ENCODE measurements at places on chromosomes 1 and 21.

GRCh38 chr1:173190101-173190936, 16.8 kb downstream of the TNFSF4 start:
- DNase-seq, result no peak

- DNase-seq, result no peak
Measured at GRCh38 chr1:55155522-55155921, 59.6 kb downstream of the USP24 start.

GRCh38 chr1:207495801-207496792, at the start of gene CR1:
Gene CR1, plus strand, starts transcription at chr1:207496157. Its CDS starts 111 bp downstream, at chr1:207496268.
- no peak for DNase-seq

DNA sequence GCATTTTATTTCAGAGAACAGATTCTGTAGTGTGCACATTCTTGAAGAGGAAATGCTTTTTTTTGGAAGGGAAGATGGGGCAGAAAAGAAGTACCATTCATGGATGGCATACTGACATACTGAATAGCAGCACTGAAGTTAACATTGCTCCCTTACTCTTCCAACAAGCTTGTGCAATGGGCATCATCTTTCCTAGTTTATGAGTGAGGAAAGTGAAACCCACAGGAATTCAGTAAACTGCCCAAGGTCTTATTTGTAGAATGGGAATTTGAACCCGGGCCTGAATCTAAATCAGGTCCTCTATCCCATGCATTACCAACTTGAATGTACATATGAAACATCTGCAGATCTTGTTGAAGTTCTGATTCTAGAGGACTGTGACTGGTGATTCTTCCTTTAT, 215.7 kb upstream of the FGGY start:
- no peak for DNase-seq

DNA sequence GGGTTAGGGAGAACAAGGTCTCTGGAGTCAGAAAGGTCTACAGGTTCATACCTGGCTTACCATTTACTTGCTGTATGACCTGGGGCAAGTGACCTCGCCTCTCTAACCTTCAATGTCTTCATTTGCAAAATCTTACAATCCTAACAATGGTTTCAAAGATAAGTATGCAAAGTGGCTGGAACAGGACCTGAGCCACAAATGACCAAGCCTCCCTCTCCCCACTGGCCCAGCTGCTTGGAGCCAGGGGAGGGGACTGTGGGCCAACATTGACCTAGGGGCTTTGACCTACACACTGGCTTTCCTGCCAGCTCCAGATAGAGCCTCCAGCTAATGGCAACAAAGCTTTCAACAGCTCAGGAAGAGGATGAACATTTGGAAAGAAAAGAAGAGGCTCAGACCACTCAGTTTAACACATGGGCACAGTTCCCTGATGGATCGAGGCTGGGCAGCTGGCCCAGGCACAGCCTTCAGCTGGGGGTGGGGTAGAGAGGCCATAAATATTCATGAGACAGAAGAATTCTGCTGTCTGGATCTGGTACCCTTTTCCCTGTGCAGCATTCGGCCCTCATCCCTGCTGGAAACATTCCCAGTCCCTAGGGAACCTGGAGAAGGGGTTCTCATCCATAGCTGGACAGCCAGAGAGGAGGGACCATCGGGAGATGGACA, 12.9 kb downstream of the PTAFR start:
- no peak for DNase-seq

DNA sequence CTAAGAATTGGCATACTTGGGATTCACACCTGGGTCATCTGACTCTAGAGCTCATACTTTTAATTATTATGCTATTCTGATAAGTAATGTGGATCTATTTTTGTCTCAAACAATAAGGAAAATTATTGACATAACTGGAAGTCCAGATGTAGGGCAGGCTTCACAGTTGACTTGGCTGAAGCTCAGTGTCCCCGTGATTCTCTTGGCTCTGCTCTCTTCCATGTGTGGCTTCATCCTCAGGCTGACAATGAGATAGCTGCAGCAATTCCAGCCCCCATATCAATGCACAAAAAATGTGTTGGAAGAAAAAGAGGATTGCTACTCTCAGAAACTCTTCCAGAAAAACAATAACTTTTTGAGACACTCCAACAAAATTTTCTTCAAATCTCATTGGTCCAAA, 23.8 kb downstream of the HSD11B1 start:
- no peak for DNase-seq

DNA sequence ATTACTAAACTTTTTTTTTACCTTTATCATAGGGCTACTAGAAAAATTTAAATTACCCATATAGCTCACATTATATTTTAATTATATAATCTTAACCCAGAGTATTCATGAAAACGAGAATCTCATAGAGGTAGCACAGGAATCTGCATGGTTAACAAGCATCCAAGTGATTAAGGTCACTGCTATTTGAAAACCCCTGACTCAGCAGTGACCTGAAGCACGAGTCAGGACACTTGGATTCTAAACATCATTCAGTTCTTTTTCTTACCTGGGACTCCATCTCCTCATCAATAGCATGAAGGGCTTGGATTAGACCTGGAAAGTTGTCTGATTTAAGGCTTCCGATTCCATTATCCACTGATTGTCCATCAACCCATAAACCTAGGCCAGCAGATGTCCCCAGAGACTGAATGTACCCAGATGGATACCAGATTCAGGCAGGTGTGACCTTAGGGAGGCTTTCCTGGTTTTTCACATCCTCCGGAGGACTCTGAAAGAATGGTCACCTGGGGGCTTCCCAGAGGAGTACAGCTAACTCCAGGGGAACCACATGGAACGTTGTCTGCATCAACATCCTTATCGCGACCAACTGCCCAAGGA, 174.3 kb downstream of the SETD4 start:
- no peak for DNase-seq

- DNase-seq, result no peak
Measured at GRCh38 chr1:16155537-16156410, at the start of gene EPHA2. Gene EPHA2, minus strand, starts transcription at chr1:16156069. Its CDS starts 137 bp downstream, at chr1:16155932.

DNA sequence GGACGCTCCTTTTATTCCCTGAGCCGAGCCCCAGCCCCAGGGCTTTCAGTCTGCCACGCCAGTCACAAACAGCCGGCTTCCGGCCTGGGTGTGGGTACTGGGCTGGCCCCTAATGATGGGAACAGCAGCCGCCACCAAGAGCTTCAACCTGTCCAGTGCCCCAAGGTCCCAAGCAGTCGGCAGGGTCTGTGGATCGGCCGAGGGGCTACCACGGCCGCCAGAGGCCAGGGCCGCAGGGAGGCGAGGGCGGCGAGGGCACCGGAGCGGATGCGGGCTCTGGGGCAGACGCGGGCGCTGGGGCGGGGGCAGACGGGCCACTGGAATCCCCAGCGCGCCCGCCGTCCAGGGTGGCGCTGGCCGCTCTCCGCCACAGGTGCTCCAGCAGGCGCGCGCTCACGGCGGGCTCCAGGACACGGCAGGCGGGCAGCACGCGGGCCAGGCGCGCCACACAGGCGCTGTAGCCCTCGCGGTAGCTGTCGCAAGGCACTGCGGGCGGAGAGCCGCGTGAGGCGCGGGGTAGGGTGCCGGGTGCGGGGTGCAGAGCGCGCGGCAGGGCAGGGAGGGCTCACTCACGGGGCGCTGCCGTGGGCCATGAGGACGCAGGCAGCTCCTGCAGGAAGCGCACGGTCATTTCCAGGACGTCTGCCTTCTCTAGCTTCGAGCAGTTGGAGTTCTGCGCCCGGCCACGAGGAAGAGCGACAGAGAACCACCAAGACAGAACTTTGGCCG, 887 bp downstream of the HES2 start:
- DNase-seq, result no peak

DNA sequence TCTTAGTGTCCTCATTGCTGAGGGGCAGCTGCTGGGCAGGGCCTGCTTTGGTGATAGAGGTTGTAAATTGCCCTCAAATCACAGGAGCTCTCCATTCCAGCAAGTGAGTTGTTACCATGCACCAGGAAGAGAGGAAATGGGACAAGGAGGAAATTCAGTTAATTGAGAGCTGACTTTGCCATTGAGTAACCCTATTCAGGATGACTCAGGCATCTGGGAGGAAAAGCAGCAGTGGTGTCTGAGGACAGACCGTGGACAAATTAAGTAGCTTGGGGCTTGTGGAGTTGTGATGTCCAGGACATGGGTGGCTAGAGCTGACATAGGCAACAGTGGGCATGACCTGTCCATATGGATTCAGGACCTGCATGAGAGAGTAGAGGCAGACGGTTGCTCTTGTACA, 5.9 kb downstream of the ARHGEF10L start:
- DNase-seq, result no peak

- no peak for DNase-seq
Measured at GRCh38 chr1:14926818-14927575, 226.6 kb upstream of the TMEM51 start.

DNA sequence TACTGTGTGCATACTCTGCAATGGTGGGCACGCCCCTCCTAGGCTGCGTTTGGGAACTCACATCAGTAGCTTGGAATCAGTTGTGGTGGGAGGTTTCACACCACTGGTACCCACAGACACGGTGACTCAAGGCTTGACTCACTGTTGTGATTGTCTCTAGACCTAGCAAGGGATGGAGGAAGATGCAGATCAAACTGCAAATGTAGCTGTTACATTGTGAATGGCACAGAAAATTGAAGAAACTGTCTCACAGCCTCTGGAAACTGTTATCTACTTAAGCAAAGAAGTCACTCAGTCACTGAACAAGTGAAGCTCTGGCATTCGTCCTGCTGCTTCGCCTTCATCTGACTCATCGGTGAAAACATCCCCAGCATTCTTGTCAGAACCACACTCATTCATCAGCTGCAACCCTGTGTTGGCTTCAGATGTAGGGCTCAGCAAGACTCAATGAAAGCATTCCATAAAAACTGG, 59.5 kb downstream of the POFUT2 start:
- DNase-seq, result peak; percentile 81

DNA sequence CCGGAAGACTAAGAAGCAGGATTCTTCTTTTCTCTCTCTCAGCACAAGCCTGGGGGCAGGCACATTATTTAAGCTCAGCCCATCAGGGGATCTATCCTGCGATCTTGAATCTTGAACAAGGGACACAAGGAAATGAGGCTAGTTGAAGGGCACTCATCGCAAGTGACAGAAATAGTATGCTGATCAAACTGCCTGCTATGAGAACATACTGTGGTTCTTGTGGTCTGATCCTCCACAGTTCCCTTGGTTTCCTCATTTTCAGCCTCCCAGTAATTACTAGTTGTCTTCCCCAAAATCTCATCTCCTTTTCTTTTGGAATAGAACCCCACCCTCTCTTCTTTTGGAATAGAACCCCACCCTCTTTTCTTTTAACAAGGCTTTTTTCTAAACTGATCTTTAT, 6.5 kb downstream of the ANKRD45 start:
- no peak for DNase-seq

- no peak for DNase-seq
Measured at GRCh38 chr21:46248422-46248782, 19.8 kb upstream of the LSS start.

- DNase-seq, result no peak
Measured at GRCh38 chr1:199794105-199794863, 233.2 kb upstream of the NR5A2 start.

GRCh38 chr1:17941431-17942189, 166.0 kb upstream of the IGSF21 start:
- DNase-seq, result no peak

- DNase-seq, result no peak
Measured at GRCh38 chr1:63882048-63882704, 108.4 kb downstream of the ROR1 start.

DNA sequence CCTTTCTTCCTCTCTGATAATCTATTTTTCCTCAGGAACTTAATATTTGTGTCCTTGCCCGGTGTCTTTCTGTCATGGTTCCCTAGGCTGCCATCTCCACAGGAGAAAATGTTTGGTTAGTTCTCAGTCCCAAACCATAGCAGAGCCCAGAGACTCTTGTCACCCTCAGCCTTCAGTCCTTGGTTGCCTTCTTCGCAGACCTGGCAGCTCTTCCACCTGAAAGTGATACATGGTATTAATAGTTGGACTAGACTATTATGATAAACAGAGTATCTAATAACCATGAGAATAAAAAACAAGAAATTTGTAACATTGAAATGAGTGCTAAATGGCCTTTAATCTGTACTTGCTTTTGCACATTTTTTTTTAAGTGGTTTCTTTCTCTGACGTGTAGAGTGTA, 26.5 kb downstream of the PTBP2 start:
- no peak for DNase-seq

DNA sequence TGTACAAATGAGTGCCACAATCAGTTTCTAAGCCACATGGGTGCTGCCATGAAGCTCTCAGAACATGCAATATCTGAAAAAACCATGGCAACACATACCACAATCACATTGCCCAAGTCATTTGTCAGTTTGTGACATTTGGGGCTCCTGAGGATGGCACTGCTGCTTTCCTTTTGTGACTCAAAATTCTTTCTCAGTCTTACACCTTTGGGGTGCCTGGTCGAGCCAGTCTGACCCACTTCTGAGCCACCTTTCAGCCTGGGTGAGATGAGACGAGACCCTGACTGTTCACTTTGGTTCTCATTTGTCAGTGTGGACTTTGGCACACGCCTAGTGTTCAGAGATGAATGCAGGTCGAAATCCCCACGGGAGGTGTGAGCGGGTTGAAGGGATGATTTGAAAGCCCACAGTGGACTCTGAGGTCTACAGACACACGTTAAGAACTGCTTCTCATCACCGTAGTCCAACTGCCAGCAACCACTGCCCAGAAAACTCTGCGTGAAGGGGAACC, 8.0 kb downstream of the BATF3 start:
- DNase-seq, result no peak

GRCh38 chr1:4745560-4745959, 91.2 kb downstream of the AJAP1 start:
- no peak for DNase-seq

- no peak for DNase-seq
Measured at GRCh38 chr1:196180847-196181593, 427.2 kb downstream of the KCNT2 start.

- DNase-seq, result no peak
Measured at GRCh38 chr1:109158433-109158832, 44.5 kb downstream of the ELAPOR1 start.

- no peak for DNase-seq
Measured at GRCh38 chr1:33429856-33430691, 821 bp downstream of the PHC2 start.

GRCh38 chr1:86455073-86455472, 13.7 kb upstream of the CLCA1 start:
- no peak for DNase-seq

- DNase-seq, result no peak
Measured at GRCh38 chr1:100700586-100700985, 19.0 kb upstream of the VCAM1 start.

DNA sequence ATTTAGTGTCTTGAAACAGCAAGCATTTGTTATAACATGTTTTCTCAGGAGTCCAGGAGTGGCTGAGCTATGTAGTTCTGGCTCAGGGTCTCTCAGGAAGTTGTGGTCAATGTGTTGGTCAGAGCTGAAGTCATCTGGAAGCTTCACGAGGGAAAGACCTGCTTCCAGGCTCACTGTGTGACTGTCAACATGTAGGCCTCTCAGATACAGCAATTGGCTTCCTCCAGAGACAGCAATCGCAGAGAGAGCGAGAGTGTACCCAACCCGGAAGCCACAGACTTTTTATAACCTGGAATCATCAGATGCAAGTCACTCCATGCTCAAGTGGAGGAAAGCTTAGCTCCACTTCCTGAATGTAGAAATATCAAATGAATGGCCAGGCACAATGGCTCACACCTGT, 40.9 kb downstream of the TNFRSF9 start:
- DNase-seq, result no peak

- DNase-seq, result no peak
Measured at GRCh38 chr21:14602382-14602958, 56.4 kb upstream of the SAMSN1 start.

Data from stimulated activated CD4-positive, alpha-beta T cell treated with anti-CD3 and anti-CD28 coated beads, TNF-alpha, amount 100 ng/mL, for 48 hours (primary cell).